ENCODE measurements at places on chromosomes 3 and 15. TPM values are rescaled to one million over a fixed set of nuclear protein-coding genes. Genes with fewer than 3 reads are reported as not detected.
A peak's percentile ranks its signal among the peaks of the same experiment; 100 is the strongest.

Gene DNAJC17
- total RNA-seq = 17.4 TPM

Gene ATP13A5
- 0.66 TPM for total RNA-seq

GRCh38 chr3:187669675-187670504, at the start of gene SST:
TSS of gene SST (minus strand) at chr3:187670394. CDS start at chr3:187670291, 103 bp downstream.
- peak; percentile 23 for DNase-seq

DNA sequence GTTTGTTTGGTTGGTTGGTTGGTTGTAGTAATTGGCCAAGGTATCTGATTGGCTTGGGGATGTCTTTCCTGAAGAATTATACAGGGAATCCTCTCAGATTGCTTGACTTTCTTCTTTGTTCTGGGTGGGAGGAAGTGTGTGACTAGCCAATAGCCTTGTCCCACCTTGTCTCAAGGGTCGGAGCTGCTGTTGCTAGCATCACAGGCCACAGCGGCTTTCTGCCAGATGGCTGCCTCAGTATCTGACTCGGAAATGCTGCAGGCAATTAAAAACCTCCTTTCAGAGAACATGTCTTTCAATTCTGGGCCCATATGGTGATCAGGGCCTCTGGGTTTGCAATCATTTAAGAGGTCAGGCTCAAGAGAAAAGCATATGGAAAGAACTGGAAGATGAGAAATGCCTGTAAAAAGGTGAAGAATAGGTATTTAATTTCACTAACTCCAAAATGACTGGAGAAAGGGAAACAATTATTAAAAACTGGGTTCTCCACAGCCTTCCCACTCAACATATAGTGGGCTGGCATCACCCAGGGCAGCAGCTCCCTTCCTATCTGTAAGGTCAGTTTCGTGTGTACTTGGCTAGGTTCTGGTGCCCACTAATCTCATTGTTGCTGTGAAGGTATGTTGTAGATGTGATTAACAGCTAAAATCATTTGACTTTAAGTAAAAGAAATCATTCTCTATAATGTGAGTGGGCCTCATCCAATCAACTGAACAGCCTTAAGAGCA, 32.4 kb downstream of the TGFBR2 start:
- no peak for DNase-seq

Gene PRRT3
- total RNA-seq = 1.6 TPM

DNA sequence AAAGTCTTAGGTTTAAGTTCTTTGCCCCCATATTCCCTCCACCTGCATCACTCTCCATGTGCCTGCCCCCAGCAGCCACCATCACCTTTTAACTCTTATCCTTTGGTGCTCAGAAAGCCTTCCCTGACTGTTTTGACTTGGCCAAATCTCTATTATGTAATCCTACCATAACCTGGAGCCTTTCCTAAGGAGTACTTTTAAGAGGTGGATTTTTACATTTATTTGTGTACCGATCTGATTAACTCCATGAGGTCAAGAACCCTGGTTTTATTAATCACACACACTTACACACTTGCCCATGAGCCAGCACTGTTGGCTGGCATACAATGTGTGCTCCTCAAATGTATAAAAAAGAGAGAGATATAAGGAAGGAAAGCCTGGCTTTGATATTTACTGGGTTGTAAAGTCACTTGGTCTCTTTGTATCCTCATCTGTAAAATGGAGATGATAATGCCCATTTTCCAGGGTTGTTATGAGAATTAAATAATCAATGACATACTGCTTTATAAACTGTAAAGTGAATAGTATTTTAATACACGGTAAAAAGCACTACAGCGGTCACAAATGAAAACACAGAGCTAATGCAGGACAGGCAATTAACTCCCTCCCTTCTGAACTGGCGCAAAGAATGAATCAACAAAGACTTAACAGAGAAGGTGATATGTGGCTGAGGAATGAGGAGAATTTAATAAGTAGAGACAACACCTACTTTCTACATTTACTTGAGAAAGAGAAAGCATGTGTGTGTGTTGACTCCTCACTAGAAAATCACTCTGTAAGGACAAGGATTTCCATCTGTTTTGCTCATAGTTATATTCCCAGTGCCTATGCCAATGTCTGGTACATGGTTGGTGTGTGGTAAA, 45.4 kb downstream of the ATP13A4 start:
- no peak for DNase-seq

Gene POLR2M
- 102 TPM for total RNA-seq

Gene NDUFB5
- 135 TPM for total RNA-seq

DNA sequence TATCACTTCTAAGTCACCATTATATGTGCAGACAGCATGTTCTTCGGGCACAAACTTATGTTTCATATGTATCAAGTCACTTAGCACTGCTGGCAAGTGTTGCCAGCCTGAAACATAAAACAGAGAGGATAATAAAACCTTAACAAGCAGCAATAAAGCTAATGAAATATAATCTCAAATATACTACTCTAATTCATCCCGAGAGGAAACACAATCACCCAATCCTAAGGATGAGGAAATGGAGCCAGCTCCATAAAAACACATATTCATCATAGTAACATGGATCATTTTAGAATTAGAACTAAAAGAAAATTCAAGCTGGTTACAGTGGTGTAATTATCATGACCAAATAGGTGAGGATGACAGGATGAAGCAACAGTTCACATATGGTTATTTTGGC, 1072.7 kb downstream of the EPHA3 start:
- DNase-seq = no peak

DNA sequence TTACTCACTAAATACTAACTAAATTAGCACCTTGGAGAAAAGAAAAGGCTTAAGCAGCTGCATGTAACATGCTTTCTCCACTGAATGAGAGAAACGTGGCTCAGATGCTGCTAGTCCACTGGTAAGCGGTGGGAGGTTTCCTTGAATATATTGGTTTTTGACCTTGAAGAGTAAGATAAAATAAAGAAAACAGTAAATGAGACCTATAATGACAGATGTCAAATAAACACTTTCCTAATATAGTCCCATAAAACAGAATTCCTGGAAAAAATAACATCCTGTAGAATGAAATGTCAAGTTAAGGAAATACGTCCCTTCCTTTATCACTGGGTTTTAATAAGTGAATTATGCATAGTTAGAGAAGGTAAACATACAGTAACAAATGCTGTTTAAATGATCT, 215.0 kb downstream of the DPH6 start:
- no peak for DNase-seq

GRCh38 chr3:151307583-151308488, 8.8 kb downstream of the GPR87 start:
- no peak for DNase-seq

Gene COLQ
- 1.7 TPM for total RNA-seq

GRCh38 chr15:33244471-33244870, 50.0 kb upstream of the FMN1 start:
- DNase-seq = no peak

GRCh38 chr15:69780981-69781380, 316.7 kb downstream of the TLE3 start:
- DNase-seq = no peak

Gene CHL1
- 1.0 TPM for total RNA-seq

- no peak for DNase-seq
These were observed 233.5 kb upstream of the WNT5A start for GRCh38 chr3:55720614-55721013.

- no peak for DNase-seq
These were observed 316.3 kb upstream of the NECTIN3 start for GRCh38 chr3:110755345-110755744.

DNA sequence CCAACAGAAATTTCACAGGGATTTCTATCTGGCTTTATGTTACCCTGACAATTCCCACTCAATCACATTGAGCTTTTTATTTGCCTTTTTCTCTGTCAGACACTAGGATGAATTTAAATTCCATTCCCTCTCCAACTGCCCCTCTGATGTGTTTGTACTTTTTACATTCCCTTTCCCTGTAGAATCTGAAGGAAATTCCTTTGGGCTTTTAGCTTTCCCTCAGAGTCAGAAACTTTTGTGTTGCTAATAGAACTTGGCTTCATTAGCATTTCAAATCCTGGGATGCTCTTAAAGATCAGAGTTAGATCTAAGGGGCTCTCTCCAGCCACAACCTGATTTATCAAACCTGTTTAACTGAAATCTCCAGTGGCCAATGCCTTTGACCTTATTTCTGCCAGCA, 7.9 kb upstream of the RARB start:
- no peak for DNase-seq

GRCh38 chr3:15728766-15729165, 69.0 kb downstream of the ANKRD28 start:
- DNase-seq = no peak

- no peak for DNase-seq
These were observed 93.3 kb upstream of the NLGN1 start for GRCh38 chr3:173304182-173304800.

GRCh38 chr3:124174910-124175874, 183.3 kb upstream of the ROPN1 start:
- DNase-seq = no peak

Gene HTR3E
- not detected for total RNA-seq

GRCh38 chr15:49242820-49243219, 72.8 kb downstream of the GALK2 start:
- no peak for DNase-seq

Gene TMEM212
- not detected for total RNA-seq

DNA sequence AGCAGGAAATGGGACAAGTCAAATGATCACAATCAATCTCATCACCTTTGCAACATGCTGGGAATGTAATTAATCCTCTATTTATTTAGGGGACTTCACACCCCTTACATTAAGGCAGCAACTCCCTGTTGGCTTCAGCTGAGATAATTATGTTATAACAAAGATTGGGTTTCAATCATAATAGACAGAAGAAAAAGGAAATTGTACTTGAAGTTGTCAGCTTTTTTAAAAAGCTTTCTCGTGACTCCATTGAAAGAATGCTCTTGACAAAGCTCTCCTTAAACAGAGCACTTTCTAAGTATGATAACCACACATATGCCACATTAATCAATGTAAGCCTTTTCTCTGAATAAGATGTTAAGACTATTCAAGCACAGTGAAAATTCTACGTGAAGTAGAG, 65.7 kb downstream of the SHQ1 start:
- no peak for DNase-seq

Gene GP5
- total RNA-seq = 0.21 TPM

GRCh38 chr3:113685956-113686721, 10.3 kb downstream of the USF3 start:
- no peak for DNase-seq

- DNase-seq = no peak
These were observed 50.5 kb downstream of the GRIP2 start for GRCh38 chr3:14489641-14490040.

DNA sequence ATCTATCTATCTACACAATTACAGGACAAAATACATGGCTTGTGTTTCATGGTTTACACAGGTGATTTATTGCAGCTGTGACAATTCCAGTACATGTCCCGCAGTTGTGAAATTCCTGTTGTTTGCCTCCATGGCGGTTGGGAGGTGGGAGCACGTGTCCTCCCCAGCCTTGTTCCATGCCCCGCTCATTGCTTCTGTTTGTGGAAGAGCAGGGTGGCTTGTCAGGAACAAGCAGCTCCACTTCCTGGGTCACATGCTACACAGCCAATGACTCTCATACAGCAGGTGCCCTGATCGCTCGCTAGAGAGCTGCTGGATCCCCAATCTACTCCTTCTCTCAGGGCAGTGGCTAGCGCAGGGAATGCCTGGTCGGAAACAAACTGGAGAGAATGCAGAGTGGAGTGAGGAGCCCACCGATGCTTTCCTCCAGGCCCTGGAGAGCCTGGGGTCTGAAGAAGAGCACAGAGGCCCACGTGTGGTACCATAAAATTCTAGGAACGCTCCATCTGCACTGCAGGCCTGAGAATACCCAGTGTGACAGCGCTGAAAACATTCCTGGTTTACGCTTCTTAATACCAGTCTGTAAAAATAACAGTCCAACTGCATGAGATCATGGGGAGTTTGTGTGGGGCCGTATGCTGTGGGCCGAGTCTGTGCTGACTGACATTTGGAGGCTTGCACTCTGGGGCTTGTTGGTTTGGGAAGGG, 270.6 kb upstream of the RGMA start:
- DNase-seq = no peak

GRCh38 chr3:24829629-24830229, 335.1 kb upstream of the THRB start:
- DNase-seq = peak; percentile 60

GRCh38 chr3:186097317-186097662, 11.6 kb downstream of the ETV5 start:
- DNase-seq = no peak

GRCh38 chr3:156744631-156745030, 70.2 kb downstream of the TIPARP start:
- no peak for DNase-seq

DNA sequence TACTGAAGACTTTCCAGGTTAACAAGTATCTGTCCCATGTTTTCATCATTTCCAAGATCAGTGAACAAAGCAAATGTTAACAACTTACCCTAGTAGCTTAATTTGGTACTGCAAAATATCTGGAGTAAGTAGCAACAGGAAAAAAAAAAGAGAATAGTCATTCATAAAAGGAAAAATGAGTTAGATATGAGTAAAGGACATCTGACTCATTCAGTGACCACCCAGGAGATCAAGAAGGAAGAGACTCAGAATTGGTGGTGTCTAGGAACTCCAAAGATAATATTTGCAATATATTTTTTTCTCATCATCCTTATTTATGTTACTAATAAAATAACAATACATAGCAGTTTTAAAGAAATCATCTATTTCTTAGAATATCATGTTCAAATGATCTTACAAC, 253.8 kb upstream of the COL8A1 start:
- no peak for DNase-seq

Gene LMAN1L
- 1.1 TPM for total RNA-seq

- no peak for DNase-seq
These were observed 158.1 kb downstream of the DIPK2A start for GRCh38 chr3:144129536-144130214.

GRCh38 chr3:175606650-175607318, 747.6 kb downstream of the NAALADL2 start:
- DNase-seq = no peak

Gene MYLK
- total RNA-seq = 10.7 TPM

- no peak for DNase-seq
These were observed 4.8 kb downstream of the GLYCTK start for GRCh38 chr3:52292247-52293065.

- no peak for DNase-seq
These were observed 716 bp upstream of the KLHL24 start for GRCh38 chr3:183634707-183635106.

DNA sequence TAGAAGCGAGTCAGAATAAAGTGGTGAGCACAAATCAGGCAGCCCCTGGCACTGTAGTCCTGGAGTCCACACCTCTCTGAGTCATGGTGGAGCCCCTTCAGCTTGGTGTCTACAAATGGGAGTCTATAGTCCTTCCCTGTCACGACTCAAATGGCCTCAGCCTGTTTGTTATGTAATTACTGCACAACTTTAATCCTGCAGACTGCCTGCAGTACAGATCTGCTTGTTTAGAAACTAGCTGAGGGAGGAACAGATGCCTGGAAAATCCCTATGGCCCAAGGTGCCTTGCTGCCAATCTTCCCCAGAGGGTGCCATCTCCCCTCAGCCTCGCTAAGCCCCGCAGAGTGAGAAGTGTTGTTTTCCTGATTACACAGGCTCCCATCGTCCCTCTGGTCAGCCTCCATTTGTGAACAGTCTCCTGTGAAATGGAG, 3.9 kb upstream of the CXCR6 start:
- no peak for DNase-seq
